ENCODE measurements at places on chromosomes 6 and 20.

GRCh38 chr6:16805243-16805950 lies 44.1 kb upstream of the ATXN1 start:
- DNase-seq = peak; percentile 25

- DNase-seq = no peak
Observed at GRCh38 chr6:97423190-97423589, 140.2 kb upstream of the MMS22L start.

DNA sequence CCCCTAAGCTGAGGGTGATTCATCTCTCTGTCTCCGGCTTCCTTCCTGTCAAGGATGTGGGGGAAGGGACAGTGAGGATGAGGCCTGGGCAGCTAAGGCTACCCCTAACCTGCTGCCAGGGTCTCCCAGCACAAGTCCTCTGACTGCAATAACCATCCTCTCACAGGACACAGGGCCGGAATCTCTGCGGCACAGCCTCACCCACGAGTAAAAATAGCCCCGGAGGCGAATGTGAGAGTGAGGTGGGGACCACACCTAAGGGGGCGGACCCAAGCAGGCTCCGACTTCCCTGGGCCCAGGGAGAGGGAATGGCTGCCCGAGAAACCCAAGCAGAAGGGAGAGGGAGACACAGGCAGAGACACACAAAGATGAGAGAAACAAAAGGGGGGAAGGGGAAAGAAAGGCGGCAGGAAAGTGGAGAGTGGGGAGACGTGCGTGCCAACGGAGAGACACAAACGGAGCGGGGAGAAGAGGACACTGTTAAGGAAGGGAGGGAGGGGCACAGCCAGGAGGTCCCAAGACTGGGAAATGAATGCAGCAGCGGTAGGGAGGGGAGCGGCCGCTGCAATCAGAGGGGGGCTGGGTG lies 1.4 kb downstream of the CLIC1 start:
- DNase-seq = peak; percentile 64

- DNase-seq = no peak
Observed at GRCh38 chr6:95686895-95687294, 109.6 kb downstream of the MANEA start.

DNA sequence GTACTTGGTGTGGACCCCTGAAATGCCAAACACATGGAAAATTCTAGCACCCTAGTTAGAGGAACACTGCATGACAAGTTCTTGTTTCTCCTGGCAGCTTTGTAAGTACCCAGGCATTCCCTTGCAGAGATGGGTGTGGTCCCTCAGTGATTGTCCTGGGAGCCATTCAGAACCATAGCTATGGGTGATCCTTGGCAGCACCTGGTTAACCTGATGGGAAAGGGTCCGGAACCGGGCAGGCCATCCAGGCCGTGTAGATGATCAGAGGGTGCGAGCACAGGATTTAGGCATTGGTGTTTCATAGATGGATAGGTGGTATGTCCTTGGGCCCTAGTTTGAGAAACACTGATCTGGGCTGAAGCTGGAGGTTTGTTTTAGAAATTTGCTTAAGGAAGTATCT lies 95.8 kb downstream of the RPP40 start:
- no peak for DNase-seq
